NCI-H2029 (cell line): ENCODE measurements at places on chromosomes 6 and 20.

DNA sequence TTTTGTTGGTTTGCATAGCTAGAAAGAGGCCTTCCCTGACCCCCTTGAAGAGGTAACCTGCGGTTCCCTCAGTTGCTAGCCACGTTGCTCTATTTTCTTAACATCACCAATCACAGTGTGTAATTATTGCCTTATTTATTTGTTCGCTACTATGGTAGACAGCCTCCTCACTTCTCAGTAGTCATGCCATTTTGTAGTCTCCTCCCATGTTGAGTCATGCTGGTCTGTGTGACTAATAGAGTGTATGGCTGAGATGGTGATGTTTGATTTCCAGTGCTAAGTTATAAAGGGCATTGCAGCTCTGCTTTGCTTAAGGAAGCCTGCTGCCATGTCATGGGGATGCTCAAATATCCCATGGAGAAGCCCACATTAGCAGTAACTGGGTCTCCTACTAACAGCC lies 236.6 kb upstream of the CHD6 start:
- DNase-seq: no peak

- no peak for DNase-seq
Measured at GRCh38 chr6:109891924-109892323, 86.2 kb upstream of the GPR6 start.

GRCh38 chr6:100209323-100210136 lies 215.5 kb upstream of the MCHR2 start:
- DNase-seq: no peak

DNA sequence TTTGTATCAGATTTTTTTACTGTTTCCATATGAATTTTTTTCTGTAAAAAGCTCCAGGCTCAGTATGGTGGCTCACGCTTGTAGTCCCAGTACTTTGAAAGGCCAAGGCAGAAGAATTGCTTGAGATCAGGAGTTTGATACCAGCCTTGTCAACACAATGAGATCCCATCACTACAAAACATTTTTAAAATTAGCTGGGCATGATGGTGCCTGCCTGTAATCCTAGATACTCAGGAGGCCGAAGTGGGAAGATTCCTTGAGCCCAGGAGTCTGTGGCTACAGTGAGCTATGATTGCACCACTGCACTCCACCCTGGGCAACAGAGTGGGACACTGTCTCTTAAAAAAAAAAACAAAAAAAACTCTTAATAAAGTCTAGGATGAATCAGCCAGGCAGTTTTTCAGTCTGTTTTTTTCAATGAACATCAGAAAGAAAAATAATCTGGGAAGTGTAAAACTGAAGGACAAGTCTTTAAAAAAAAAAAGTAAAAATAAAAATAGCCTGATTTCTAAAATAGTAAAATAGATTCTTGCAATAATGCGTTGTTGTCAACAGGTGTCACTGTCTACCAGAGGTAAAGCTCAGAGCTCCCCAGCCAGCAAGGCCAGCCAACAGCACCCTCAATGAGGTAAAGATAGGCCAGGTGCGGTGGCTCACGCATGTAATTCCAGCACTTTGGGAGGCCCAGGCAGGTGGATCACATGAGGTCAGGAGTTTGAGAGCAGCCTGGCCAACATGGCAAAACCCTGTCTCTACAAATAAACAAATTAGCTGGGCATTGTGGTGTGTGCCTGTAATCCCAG lies 9.3 kb upstream of the ATG5 start:
- peak; percentile 73 for DNase-seq
